Upper lobe of right lung (tissue), 1 donor: ENCODE measurements at places on chromosomes 12 and 14. TPM values are rescaled to one million over a fixed set of nuclear protein-coding genes. Genes with fewer than 3 reads are reported as not detected.

The C12orf50 gene
- total RNA-seq = not detected

DNA sequence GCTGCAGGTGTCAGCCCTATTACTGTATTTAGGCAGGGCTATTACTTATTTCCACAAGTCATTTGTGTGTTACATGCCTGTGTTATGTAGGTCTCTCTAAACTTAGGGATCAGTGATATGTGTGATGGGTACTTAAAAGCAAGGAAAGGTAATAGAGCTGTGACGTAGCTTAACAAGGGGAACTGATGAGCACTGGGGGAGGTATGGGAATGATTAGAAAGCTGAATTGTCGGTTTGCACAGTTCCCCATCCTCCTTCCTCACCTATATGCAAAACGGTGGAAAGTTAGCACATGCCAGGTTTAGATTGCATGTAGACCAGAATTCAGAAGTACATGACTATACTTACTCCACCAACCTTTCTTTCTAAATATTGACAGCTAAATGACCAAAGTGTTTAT lies 494.3 kb upstream of the GARIN6 start:
- no peaks in the 10 kb centered on the region for H3K27me3 ChIP-seq
- no peaks in the 10 kb centered on the region for H3K4me1 ChIP-seq
- H3K4me3 ChIP-seq = no peak overlapping the region
- H3K27ac ChIP-seq = no peak overlapping the region
- no peaks in the 10 kb centered on the region for H3K36me3 ChIP-seq
- DNase-seq = no peak

The IFT43 gene
- total RNA-seq = 24.8 TPM

GRCh38 chr14:21001218-21001617 lies 2.1 kb downstream of the SLC39A2 start:
- H3K4me3 ChIP-seq = no peak overlapping the region
- peaks cover 15% of the 10 kb centered on the region for H3K36me3 ChIP-seq
- no peak overlapping the region for H3K27ac ChIP-seq
- H3K27me3 ChIP-seq = no peaks in the 10 kb centered on the region
- no peak for DNase-seq

The CLEC4C gene
- not detected for total RNA-seq

DNA sequence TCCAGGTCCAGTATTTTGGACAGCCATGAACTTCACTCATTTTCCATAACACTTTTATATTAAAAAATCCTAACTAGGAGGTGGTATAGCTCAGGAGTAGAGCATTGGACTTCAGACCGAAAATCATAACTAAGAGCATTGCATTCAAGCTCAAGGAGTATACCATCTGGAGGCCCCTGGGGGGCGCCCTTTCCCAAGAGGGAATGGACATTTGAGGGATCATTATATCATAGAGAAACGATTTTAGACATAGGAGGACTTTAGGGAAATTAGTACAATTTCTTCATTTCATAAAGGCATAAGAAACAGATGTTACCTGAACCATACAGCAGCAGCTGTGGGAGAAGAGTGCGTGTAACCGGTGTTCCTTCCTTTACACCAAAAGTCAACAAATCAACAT lies 5.2 kb upstream of the ATG14 start:
- H3K27me3 ChIP-seq = peaks cover 10% of the 10 kb centered on the region
- H3K27ac ChIP-seq = no peak overlapping the region
- H3K4me1 ChIP-seq = no peaks in the 10 kb centered on the region
- no peaks in the 10 kb centered on the region for H3K36me3 ChIP-seq
- no peak for DNase-seq
- H3K4me3 ChIP-seq = no peak overlapping the region
